Stimulated activated naive CD8-positive, alpha-beta T cell treated with anti-CD3 and anti-CD28 coated beads, Interleukin-15, Interleukin-2, amounts not matched to agents 100 U/mL and 50 U/mL, for 24 hours (primary cell): ENCODE measurements at places on chromosomes 13 and 19.

GRCh38 chr19:54209811-54210494 is 9.3 kb downstream of the RPS9 start:
- DNase-seq: peak; percentile 53

DNA sequence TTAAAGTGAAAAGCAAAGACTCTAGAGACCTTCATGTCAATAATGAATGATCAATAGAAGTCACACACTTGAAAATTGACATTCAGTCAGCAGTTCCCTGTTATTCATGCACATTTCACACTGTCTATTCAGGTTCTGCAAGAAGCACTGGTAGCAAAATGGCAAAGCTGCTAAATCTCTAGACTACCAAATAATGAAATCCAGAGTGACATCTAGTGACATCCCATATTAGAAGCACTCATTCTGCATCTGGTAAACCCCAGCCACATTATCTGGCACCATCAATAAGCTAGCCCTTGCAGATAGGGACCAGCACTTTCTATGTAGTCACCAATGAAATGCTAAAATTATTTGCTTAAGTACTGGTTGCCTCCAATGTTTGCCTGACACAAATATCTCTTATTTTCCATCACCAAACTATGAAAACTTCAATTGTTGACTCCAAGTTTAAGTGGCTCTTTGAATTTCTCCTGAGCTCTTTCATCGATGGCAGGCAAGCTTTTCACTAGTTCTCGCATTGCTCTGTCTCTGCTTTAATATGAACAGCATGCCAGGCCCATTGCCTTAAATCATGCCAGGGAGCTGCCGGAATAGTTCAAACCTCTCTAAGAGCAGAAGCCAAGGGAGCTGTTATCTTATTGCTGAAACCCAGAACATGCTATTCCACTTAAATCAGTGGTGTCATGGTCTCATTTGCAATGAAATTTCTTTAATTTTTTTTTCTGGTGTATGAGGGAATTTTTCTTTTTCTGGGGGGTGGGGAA is 409.9 kb downstream of the MZT1 start:
- DNase-seq: no peak

- DNase-seq: no peak
Observed at GRCh38 chr19:43522929-43523328, 4.1 kb downstream of the ETHE1 start.

- no peak for DNase-seq
Observed at GRCh38 chr13:51688937-51689662, 104.8 kb downstream of the WDFY2 start.

GRCh38 chr13:25803641-25804040 is 248.2 kb downstream of the SHISA2 start:
- DNase-seq: no peak

GRCh38 chr19:19134687-19135158 is 3.6 kb downstream of the TMEM161A start:
- peak; percentile 55 for DNase-seq

DNA sequence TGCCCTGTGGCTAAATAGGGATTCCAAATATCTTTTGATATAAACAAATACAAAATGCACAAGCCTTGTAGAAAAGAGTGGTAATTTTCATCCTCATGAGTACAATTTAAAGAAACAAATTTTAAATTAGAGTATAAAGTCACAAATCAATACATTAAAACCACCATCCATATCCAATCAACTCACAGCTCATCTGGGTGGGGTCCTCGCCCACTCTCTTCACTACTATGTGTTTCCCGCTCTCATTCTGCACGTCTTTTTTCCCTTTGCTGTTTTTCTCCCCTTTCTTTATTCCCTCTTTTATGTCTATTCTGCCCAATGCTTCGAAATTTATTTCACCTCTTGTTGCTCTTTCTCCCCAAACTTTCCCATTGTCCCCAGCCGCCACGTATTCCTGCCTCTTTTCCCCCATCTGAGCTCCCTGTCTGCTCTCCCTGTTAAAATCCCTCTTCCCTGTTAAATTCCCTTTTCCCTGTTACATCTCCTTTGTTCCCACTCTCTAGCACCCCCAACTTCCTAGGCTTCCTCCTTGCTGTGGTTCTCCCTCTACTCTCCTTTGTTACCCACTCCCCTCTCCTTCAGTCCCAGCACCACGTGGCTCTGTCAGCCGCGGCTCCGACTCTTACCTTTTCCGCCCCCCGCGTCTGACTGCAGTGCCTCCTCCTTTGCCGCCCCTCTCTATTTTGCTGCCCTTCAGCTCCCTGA is 1.3 kb downstream of the ZNF616 start:
- DNase-seq: peak; percentile 51

DNA sequence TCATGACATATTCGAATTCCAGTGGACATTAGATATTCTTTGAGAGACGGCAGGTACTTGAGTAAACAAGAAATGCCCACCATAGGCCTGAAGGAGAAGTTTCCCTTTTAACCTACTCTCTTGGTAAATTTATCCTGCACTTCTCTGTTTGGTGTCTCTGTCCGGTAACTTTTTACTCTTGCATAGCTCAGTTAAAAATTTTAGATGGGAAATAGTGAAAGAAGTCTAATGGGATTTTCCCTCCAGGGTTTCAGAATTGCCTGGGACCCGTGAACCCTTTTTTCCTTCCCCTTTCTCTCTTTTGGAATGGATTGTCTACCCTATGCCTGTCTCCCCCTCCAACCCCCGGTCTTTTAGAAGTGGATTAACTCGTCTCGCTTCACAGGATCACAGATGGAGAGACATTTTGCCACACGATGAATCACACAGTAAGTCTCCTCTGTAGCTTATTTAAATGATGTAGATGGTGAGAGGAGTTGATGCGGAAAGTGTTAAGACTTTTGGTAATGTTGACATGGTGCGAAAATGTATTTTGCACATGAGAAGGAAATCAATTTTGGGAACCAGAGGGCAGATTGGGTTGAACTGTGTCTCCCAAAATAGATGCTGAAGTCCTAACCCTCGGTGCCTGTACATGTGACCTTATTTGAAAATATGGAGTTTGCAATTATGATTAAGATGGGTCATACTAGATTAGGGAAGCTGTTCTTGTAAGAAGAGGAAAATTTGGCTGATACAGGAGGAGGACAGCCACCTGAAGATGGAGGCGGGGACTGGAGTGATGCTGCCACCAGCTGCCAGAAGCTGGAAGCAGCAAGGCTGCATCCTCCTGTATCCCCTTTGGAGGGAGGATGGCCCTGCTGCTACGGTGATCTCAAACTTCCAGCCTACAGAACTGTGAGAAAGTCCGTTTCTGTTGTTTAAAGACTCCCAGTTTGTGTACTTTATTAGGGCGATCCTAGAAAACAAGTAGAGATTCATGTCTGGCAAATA is 711 bp upstream of the MIPEP start:
- no peak for DNase-seq

- DNase-seq: no peak
Observed at GRCh38 chr13:108383667-108384066, 114.1 kb downstream of the TNFSF13B start.

DNA sequence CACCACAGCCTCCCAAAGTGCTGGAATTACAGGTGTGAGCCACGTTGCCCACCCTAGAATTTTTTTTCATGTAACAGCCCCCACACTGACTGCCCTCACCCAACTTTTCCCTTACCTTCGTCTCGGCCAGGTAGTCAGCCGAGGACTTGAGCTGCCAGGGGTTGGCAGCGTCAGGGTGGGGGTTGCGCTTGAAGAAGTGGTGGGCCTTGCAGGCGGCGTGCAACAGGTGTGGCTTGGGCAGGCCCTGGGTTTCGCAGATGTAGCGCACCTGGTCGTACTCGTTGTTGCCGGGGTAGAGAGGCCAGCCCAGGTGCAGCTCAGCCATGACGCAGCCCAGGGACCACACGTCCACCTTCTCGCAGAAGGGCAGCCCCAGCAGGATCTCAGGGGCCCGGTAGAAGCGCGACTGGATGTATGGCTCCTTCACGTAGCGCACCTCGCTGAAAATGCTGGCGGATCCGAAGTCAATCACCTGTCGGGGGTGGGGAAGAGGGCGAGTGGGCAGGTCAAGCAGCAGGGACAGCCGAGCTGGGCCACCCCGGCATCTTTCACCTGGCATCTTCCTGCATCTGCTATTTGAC is 6.2 kb downstream of the HIPK4 start:
- DNase-seq: no peak

GRCh38 chr13:59483501-59484145 is 680.1 kb downstream of the DIAPH3 start:
- no peak for DNase-seq

DNA sequence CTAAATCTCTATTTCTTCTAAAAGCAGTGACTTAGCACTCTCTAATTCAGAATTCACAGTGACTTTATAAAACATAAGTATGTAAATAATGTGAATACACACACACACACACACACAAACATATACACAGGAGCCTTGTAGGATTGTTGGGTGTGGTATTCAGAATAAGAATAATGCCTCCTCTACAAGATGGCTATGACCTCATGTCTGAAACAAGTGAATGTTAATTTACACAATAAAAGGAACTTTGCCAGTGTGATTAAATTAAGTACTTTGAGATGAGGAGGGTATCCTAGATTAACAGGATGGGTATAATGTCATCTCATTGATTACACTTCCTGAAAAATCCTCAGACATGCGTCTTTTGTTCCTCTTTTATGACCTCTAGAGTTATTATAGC is 234.6 kb downstream of the SLITRK6 start:
- no peak for DNase-seq

DNA sequence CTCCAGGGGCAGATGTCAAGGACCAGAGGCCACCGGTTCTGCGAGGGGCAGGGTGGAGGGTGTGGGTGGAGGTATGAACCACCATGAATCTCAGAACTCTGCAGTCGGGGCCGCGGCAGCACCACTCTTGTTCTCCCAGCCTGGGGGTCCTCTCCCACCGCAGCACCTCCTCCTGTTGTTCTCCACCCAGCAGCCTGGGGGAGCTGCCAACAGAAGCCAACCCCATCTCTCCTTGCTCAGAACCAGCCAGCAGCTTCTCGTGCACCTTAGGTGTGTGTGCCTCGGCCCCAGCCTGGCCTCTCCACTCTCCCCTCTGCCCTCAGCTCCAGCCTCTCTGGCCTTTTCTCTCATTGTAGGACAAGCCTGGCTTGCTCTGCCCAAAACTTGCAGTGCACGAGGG is 31.9 kb upstream of the CCNE1 start:
- DNase-seq: no peak

GRCh38 chr13:30165796-30166195 is 141.6 kb downstream of the KATNAL1 start:
- no peak for DNase-seq

- no peak for DNase-seq
Observed at GRCh38 chr13:102401265-102401664, 583 bp downstream of the FGF14 start.

GRCh38 chr19:44593294-44593693 is 20.1 kb upstream of the IGSF23 start:
- no peak for DNase-seq

DNA sequence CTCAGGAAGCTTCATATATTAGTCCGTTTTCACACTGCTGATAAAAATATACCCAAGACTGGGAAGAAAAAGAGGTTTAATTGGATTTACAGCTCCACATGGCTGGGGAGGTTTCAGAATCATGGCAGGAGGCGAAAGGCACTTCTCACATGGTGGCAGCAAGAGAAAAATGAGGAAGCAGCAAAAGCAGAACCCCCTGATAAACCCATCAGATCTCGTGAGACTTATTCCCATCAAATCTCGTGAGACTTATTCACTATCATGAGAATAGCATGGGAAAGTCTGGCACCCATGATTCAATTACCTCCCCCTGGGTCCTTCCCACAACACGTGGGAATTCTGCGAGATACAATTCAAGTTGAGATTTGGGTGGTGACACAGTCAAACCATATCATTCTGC is 23.1 kb downstream of the FLT3 start:
- DNase-seq: no peak

DNA sequence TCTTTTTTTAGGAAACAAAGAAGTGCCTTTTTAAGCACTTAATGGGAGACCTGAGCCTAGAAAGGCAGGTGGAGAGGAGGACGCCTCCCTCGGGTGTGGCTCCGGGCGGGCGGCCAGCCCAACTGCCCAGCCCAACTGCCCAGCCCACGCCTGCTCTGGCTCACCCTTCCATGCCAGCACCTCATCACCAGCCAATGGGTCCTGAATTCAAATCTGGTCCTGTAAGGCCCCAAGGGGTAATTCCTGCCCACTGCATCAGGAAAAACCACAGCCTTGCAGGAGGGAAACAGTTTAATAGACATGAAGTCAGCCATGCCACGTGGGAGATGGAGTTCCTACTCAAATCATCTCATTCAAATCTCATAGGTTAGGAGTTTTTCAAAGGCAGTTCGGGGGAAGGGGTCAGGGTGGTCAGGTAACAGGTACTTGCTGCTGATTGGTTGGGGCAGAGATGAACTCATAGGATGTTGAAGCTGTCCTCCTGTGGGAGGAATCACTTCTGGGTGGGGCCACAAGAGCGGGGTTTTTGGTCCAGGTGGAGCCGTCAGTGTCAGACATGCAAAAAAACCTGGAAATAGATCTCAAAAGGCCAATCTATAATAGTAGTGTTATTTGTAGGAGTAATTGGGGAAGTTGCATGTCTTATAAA is 64.9 kb downstream of the HSPH1 start:
- no peak for DNase-seq

DNA sequence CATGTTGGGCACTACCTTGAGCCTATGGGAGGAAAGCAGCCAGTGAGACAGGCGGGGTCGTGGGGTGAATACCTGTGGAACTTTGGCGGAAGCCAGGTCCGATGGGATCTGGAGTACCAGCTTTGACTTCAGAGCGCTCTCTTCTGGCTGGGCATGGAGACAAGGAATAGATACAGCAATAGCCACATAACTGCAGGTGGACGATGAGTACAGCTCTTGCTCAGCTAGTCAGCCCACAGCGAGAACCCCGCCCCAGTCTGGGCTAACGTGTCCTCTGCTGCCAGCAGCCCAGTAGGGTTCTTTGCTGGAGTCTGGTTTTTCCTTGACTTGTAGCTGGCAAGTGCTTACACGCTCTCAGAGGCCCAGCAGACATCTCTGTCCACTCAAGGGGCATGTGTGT is 83.4 kb downstream of the SIPA1L3 start:
- DNase-seq: no peak

GRCh38 chr13:75804054-75804453 is 167.9 kb downstream of the LMO7 start:
- DNase-seq: no peak

- no peak for DNase-seq
Observed at GRCh38 chr13:77291774-77292173, 35.1 kb downstream of the MYCBP2 start.

DNA sequence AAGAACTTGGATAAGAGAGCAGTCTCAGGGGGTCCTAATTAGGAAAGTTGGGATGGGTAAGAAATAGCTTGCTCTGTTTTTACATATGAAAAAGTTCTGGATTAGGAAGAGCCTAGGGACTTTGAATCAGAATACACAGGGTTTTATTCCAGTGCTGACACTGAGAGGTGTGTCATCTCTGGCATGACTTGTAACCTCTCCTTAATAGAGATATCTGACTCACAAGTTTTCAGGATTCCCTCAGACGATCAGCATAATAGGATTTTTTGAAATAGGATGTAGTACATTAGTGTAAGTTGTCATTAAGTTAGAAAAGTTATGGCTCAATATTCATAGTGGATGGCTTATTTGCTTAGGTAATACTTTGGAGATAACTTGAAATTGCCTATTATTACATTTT is 555.2 kb upstream of the MIR17HG start:
- no peak for DNase-seq

- DNase-seq: no peak
Observed at GRCh38 chr19:30629086-30629485, 256.9 kb downstream of the ZNF536 start.
